ENCODE measurements at places on chromosomes 16 and 17. TPM values are rescaled to one million over a fixed set of nuclear protein-coding genes. Genes with fewer than 3 reads are reported as not detected.

RNF222 gene
- total RNA-seq, result not detected

VMO1 gene
- total RNA-seq, result 2.1 TPM

CD300H gene
- not detected for total RNA-seq

TBC1D28 gene
- not detected for total RNA-seq

ZNF18 gene
- total RNA-seq, result 7.1 TPM

TMEM235 gene
- not detected for total RNA-seq

SCNN1B gene
- 204 TPM for total RNA-seq

TRPV2 gene
- 15.2 TPM for total RNA-seq

CHRNE gene
- total RNA-seq, result not detected

Measured in mucosa of descending colon (tissue), 3 donors.